Mucosa of gallbladder (tissue), 1 donor: ENCODE measurements at places on chromosomes 6 and 20. TPM values are rescaled to one million over a fixed set of nuclear protein-coding genes. Genes with fewer than 3 reads are reported as not detected.

Gene PSMF1
- 138 TPM for total RNA-seq

Gene TPX2
- 2.6 TPM for total RNA-seq

Gene PCK1
- 27.0 TPM for total RNA-seq

Gene BEND3
- total RNA-seq, result 5.7 TPM

DNA sequence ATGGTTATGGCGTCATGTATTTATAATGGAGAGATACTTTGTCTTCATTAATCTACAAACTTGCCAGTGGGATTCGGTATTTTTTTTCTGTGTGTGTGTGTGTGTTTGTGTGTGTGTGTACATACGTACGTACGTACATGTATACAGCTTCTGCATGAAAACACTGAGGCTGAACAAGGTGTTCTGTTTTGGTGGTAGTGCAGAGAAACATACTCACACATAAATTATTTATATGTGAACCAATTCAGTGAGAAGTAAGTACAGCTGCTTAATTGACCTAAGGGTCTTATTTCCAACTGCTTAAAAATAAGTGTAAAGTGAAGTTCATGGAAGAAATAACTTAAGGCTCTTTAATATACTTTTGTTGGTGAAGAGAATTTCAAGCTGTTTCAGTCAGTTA is 234.2 kb downstream of the BCKDHB start:
- no peak for DNase-seq

DNA sequence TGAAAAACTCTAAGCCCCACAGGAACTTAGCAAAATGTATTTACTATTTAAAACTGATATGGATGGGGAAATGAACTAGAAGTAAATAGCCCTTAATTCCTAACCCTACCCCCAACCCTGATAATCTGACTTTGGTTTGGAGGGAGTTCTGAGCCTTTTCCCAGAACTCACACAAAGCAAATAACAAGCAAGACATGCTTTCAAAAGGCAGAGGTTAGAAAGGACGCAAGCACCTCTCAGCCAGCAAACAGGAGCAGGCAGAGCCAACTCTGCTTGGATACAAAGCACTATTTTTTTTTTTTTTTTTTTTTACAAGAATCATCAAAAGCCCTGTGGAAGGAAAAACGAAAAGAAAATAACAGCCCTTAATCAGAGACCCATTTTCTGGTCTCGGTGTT is 58.7 kb downstream of the SLC22A23 start:
- DNase-seq, result no peak

Gene STMND1
- total RNA-seq, result 2.2 TPM

DNA sequence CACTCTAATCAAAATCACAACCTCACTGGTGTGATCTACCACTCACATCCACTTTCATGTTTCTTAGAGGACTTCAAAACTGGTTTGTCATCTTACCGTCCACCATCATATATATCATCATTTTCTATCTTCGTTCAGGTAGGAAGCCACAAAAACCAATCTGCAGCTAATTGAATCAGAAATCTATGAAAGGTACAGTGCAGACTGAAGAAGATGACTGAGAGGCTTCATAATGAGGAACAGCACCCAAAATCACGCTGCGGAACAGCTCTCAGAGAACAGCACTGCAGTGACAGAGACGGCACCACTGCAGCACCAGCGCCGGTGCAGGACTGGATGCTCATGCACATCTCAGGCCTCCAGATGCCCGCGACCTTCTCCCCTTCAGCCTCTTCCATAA is 13.0 kb downstream of the GMDS start:
- DNase-seq, result no peak

DNA sequence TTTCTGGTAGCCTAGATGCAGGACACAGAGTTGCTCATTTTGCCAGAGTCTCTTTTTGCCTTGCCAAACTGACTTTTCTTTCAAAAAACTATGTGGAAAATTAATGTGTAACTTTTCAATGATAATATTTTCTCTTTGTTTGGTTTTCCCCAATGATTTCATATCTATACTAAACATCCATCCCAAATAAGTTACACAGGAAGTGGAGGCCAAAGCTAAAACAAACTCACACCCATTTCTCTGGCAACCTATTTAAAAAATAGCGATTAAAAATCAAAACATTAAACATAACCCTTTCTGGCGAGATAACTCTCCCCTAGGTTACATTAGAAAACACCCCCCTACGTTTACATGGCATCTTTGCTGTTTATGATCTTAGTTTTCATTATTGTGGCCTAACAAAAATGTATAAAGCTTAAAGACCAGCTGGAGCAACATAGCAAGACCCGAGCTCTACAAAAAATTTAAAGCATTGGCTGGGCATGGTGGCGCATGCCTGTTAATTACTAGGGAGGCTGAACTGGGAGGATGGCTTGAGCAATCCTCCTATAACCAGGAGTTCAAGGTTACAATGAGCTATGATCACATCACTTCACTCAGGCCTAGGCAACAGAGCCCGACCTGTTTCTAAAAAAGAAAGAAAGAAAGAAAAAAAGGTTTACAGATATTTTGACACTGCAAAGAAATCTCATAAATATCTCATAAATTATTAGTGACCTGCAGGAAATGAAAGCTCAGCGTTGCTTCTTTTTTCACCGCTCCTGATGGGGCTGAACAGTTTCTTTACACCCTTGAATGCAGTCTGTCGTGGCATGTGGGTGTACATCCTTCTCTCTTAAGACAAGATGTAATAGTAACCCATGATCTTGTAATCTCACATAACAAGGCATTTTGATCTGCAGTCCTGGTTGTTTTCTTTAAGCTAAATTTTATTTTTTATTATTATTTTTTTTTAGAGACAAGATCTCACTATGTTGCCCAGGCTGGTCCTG is 32.8 kb upstream of the CEP85L start:
- no peak for DNase-seq

Gene FLOT1
- total RNA-seq, result 177 TPM
